Activated T-cell treated with anti-CD3 and anti-CD28 coated beads for 24 hours (primary cell): ENCODE measurements at places on chromosomes 12 and 14.
A peak's percentile ranks its signal among the peaks of the same experiment; 100 is the strongest.

- peak; percentile 45 for DNase-seq
Observed at GRCh38 chr12:108565976-108566375, 3.6 kb downstream of the ISCU start.

DNA sequence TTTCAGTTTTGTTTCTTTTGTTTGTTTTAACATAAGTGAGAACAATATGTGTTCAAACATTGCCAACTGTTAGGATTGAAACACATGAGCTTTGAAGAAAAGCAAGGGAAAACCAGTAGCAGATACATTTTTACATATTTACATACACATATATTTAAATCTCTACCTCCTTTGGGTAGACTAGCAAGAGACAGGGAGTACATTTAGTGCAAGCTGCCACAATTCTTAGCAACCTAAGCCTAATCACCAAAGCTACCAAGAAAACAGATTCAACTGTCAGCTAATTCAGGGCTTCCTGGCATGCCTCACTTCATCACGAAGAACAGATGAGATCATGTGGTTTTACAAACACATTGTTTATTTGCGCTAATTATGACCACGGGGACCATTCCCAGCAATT is 143.1 kb downstream of the PRIMA1 start:
- DNase-seq = no peak

GRCh38 chr14:65588426-65589140 is 176.1 kb downstream of the FUT8 start:
- no peak for DNase-seq

- DNase-seq = no peak
Observed at GRCh38 chr12:24479131-24479530, 469.8 kb downstream of the BCAT1 start.
